ENCODE measurements at places on chromosomes 5 and 9.

DNA sequence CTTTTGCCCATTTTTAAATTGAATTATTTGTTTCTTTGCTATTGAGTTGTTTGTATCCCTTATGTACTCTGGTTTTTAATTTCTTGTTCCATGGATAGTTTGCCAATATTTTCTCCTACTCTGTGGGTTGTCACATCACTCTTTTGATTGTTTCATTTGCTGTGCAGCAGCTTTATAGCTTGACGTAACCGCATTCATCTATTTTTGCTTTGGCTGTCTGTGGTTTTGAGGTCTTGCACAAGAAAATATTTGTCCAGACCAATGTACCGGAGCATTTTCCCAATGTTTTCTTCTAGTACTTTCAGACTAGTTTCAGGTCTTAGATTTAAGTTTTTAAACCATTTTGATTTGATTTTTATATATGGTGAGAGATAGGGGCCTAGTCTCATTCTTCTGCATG lies 36.2 kb upstream of the ZNF366 start:
- DNase-seq, result peak; percentile 92

- DNase-seq, result no peak
These were observed 48.2 kb downstream of the TRIO start for GRCh38 chr5:14191325-14191724.

DNA sequence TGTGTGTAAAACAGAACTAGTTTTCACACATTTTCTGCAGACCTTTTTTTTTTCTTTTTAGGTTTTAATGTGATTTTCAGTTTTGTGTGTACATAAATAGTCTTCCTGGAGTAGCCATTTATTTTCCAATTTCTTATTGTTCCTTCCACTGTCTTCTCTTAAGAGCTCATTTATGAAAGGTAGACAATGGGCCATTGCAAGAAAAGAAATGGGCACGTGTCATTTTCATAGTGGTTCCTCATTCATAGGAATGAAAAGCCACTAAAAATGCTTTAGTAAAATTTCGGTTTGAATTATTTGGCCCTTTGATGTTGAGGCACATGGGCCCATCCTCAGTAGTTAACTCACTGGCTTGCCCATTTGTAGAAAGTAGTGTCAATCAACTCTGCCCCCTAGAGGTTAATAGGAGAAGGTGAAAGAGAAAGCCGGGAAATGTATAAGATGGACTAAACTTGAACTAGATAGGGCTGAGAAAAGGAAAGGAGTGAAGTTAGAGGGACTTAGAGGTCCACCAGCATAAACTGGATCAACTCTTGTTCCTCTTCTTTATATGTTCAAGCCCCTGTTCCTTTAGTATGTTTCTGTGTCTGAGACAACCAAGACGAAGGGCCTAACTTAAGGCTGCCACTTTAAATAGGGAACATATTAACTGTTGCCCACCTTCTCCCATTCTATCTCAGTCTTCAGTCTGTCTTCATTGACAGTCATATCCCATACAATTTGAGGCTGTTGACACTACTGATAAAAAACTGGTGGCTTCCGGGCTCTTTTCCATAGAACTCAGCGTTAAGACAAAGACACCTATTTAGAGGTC lies 72.6 kb downstream of the SMARCA2 start:
- peak; percentile 59 for DNase-seq

- peak; percentile 84 for DNase-seq
These were observed 131.5 kb downstream of the AGTPBP1 start for GRCh38 chr9:85610074-85610860.

- no peak for DNase-seq
These were observed 485 bp downstream of the FAM53C start for GRCh38 chr5:138338411-138339090.

GRCh38 chr9:111821006-111821528 lies 26.3 kb upstream of the SHOC1 start:
- no peak for DNase-seq

DNA sequence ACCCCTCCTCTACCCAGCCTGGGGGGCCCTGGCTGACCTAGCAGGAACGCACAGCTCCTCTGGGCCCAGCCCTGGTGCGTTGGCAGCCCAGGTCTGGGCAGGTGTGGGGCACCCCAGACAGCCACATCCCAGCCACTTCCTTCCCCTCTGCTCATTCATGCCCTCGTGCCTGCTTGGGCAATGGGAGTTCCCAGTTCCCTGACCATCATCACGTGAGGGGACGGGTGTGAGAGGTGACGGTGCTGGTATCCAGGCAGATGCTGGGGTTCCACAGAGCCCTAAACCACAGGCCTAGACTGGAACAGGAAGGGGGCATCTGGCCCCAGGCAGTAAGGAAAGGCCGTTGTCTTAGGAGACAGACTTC lies 8.4 kb downstream of the RALGDS start:
- DNase-seq, result no peak

- DNase-seq, result no peak
These were observed 17.9 kb downstream of the TNFSF15 start for GRCh38 chr9:114787781-114788498.

GRCh38 chr5:170265522-170265921 lies 32.1 kb downstream of the LCP2 start:
- no peak for DNase-seq

- no peak for DNase-seq
These were observed 30.7 kb downstream of the C6 start for GRCh38 chr5:41182666-41183065.

- DNase-seq, result no peak
These were observed 1938.4 kb upstream of the C9orf72 start for GRCh38 chr9:29511680-29512079.

- no peak for DNase-seq
These were observed 680.8 kb upstream of the SEMA6A start for GRCh38 chr5:117255211-117256027.

- peak; percentile 50 for DNase-seq
These were observed 89.0 kb upstream of the MAP1B start for GRCh38 chr5:72018143-72018803.

DNA sequence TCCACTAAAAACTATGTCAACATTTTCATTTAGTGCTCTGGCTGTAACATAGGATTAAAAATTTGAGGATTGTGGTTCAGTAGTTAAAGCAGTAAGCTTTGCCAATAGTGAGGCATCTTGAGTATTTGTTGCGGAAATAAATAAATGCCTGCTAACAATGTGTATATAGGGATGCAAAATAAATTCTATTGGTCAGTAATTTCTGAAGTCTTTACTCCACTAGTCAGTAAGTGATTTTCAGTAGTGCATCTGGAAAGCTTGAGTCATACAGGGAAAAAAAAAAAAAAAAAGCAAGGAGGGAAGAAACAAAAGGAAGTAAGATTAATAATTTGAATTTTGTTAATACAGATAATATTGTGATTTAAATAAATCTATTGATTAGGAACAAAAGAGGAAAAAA lies 21.0 kb downstream of the NIPBL start:
- peak; percentile 53 for DNase-seq

DNA sequence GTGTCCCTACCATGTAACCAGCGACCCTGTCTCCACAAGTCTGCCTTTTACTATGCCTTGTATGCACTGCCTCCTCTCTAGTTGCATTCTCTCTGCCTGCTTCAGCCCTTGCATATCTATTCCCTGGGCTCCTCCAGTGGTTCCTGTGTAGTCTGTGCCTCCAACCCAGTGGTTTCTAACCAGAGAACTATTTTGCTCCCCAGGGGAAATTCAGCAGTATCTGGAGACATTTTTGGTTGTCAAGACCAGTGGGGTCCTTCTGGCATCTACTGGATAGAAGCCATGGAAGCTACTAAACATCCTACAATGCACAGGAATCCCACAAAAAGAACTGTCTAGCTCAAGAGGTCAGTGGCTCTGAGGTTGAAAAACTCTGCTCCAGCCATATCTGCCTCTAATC lies 224.1 kb upstream of the RASEF start:
- DNase-seq, result no peak

DNA sequence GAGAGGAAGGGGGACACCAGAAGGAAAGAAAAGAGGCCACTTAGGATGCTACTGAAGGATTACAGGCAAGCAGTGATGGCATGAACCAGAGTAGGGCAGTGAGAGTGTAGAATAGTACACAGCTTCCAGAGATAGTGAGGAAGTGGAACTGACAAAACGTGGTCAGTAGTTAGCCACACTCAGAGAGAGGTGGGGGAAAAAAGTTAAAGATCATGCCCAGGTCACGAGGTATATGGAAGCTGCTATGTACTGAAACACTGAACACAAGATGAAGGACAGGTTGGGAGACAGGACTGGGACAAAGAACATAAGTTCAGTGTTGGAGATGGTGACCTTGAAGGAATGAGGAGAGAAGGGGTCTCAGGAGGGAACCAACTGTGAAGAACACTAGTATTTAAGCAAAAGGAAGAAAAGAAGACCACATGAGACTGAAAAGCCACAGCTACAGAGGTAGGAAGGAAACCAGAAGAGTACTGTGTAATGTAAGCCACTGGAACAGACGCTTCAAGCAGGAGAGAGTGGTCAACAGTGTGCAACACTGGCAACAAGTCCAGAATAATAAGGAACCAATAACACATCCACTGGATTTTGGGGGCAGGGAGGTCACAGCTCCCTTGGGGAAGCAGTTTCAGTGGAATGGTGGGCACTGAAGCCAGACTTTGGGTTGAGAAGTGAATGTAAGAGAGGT lies 45.5 kb downstream of the ELL2 start:
- no peak for DNase-seq

DNA sequence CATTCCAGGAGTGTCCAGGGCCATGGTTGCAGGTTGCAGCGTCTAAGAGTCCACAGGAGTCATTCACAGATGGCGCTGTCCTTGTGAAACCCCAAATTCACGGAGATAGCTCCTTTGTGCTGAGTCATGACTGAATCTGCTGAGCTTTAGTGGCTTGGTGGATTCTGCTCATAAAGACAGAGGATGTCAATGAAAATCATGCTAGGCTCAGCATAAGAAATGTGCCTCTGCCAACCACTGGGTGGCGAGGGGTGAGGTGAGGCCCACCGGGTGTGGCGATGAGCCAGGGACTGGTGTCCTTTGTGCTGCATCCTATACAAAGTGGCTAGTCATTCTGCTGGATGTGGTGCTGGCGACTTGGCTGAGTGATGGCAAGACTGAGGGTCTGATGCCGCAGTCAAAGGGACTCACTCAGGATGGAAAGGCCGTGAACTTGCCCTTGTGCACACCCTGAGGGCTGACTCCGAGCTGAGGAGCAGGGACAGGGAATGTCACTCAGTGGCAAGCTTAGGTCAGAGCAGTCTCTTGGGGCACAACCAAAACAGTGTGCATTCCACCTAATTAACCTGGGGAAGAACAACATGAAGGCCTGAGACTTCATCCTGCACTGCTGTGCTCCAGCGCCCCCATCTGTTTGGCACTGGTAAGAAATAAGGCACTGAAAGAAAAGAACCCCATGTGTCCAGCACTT lies 71.5 kb downstream of the DAP start:
- no peak for DNase-seq

- DNase-seq, result no peak
These were observed 3.2 kb upstream of the TMEM268 start for GRCh38 chr9:114607671-114608524.

GRCh38 chr9:109856785-109857184 lies 76.8 kb downstream of the PALM2AKAP2 start:
- DNase-seq, result no peak

- no peak for DNase-seq
These were observed 449.6 kb upstream of the BRINP1 start for GRCh38 chr9:119818726-119819435.

GRCh38 chr9:35659340-35659739 lies 1.2 kb downstream of the CCDC107 start:
- DNase-seq, result no peak

GRCh38 chr5:127451096-127451495 lies 66.3 kb upstream of the PRRC1 start:
- DNase-seq, result no peak

DNA sequence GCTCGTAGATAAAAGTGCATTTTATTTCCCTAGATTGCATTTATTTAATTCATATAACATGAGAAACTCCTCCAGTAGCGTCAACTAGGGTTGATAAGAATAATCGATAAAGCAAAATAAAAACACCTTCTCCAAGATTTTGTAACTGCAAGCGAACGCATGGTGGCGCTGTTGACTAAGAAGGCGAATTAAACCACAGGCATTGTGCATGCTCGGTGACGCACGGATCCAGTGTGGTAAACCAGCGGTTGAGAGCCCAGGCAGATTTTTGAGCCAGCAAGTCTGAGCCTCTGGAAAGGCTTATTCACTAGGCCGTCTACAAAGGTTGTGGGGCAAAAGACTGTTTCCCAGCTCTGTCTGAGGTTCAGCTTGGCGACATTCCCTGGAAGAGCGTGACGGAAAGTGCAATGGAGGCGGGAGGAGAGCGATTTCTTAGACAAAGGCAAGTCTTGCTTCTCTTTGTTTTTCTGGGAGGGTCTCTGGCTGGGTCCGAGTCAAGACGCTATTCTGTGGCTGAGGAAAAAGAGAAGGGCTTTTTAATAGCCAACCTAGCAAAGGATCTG lies at the start of gene PCDHB3:
Gene PCDHB3, plus strand, starts transcription at position 231 of the 563 bp plus-strand sequence. Its CDS starts 177 bp downstream, at position 408.
- peak; percentile 5 for DNase-seq

GRCh38 chr9:81584099-81584498 lies 105.2 kb downstream of the TLE1 start:
- no peak for DNase-seq

- no peak for DNase-seq
These were observed 8.4 kb downstream of the LHX2 start for GRCh38 chr9:124019771-124020519.

GRCh38 chr5:155625315-155625714 lies 611.8 kb downstream of the KIF4B start:
- DNase-seq, result no peak

DNA sequence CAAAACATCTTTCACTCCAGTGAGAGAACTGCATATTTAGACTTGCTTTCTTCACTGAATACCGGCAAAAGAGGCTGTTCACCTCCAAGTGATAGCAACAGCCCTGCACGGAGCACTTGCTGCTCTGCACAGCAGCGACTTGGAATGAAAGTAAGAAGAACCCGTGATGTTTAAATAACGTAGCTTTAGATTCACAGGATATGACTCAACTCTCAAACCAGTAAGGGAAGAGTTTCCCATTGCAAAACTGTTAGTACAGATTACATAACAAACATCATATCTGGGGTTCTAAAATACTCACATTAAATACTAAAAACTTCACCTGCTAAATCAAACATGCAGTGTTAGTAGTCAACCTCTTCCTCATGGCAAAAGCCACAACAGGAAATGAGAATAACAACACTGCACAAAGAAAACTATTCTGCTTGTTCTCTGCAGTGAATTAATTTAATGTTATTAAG lies 203.4 kb downstream of the MCTP1 start:
- peak; percentile 90 for DNase-seq

DNA sequence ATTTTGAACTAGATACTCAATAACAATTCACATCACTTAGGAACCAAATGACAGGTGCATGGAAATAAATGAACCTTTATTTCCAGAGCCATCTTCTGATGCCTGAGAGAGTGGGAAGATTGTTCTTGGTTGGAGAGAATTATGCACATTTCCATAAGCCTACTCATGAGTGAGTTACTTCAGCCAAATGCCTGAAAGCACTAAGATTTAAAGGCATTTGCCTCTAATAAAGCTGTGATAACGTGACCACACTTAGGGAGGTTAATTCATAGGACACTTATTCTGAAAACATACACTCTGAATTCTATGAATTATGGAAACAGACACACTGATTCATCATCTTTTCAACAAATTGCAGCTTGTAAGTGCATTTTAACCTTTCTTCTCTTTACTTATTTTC lies 40.0 kb downstream of the KCTD16 start:
- no peak for DNase-seq

All from astrocyte of the spinal cord (primary cell).